MG63 (cell line): ENCODE measurements at places on chromosomes 12 and 14.

DNA sequence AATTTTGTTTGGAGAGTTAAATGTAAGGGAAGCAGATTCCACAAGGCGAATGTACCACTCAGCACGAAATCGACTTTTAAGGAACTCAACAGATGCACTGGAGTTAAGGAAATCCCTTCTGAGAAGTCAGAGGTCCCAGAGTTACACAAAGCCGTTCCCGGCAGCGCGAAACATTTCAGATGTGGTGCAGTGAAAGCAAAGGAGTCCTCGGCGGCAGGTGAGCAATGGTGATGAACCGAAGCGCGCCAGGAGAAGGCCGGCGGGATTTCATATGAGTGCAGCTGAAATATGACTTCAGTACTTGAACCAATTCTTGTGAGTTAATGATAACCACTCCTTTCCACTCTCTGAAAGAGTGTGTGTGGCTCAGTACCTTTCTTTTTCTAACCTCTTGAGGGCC is 183.2 kb downstream of the GRIP1 start:
- no peak for DNase-seq

DNA sequence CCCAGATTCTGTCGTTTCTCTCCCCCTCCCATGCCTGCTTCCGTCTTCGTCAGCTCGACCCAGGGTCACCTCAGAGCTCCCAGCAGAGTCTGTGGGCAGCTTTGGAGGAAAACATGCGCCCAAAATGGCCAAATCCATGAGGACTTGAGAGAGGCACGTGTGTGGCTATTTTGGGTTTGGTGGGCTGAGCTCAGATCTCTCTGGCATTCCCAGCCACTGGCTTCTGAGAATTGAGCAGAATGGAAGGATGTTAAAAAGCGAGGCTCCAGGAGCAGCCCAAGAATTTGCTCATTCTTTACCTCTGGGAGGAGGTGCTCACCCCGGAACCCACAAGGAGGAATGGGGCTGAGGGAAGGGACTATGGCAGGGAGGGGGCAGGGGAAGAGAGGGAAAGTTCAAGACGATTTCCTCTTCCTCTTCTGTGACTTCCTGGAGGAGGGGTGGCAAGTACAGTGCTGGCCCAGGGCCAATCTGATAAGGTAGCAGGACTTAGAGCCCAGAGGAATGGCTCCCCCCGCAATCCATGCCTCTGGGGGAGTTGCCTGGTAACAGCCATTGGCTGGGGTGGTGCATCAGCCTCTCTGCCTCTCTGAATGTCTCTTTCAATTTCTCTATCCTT is 20.1 kb downstream of the TSPAN9 start:
- DNase-seq: no peak

DNA sequence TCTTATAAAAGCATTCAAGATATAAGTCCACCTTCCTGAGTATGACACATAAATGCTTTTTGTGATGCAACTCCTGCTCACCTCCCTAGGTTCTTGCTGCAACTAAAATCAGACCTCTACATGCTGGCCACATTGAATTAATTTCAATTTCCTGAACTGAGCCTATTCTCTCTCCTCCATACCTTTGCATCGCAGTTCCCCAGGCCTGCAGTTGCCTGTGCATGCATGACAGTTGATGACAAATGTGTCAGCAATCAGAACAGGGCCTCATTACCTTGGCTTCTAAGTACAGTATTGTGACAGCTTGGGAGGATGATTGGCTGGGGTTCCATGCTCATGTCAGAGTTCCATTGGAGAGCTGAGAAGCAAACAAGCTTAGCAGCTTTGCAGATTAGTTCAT is 3.9 kb upstream of the TM7SF3 start:
- no peak for DNase-seq

DNA sequence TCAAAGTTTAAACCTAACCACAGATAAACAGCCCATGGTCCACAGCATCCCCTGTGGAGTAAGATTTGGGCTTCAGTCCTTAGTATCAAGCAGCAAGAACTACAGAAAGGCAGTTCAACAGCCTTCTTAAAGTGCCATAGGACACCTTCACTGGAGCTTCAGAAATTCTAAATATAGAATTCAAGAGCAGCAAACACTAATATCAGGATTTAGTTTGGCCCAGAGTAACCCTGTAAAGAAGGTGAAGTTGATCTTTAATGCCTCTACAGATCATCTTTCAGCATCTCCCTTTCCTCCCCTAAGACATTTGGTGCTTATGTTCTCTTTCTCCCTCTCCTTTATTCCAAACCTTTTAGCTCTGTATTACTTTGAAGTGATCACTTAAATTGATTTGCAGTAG is 59.5 kb upstream of the ARHGAP5 start:
- no peak for DNase-seq
